ENCODE measurements at places on chromosomes 3 and 15.

DNA sequence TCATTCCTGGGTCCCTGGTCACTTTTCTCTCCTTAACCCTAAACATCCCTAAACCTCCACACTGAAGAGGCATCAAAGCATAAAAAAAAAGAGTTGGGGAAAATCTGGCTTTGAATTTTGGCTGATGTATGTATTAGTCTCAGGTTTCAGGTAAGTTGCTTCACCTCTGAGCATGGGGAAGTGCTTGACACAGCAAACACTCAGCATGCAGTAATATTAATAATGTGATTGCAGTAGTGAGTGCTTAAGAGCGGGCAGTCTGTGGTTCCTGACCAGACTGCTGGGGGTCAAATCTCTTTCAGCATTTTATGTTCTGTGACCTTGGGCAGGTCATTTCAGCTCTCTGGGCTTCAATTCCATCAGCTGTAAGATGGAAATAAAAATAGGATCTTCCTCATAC, 467.9 kb downstream of the SOX2 start:
- DNase-seq: no peak

DNA sequence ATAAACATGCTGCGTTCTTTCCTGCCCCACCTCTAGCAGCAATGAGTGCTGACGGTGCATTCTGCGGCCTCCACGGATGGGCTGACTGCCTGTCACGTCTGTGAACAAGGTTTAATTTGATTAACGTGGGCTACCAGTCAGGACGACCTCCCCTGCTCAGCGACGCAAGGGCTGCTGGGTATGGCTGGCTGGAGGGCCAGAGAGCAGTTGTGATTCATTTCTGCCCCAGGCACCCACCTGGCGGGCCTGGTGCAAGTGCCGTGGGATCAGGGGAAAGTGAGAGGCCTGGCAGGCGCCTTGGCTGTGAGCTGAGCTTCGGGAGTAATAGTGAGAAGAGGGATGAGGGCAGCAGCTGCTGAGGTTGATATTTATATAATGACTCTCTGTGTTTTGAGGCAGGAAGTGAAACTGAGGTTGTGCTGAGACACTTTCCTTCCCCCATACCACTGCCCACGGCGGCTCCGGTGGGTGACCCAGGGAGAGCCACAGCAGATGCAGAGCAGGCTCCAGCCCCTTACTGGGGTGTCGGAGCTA, 190.4 kb upstream of the BCL6 start:
- DNase-seq: no peak

DNA sequence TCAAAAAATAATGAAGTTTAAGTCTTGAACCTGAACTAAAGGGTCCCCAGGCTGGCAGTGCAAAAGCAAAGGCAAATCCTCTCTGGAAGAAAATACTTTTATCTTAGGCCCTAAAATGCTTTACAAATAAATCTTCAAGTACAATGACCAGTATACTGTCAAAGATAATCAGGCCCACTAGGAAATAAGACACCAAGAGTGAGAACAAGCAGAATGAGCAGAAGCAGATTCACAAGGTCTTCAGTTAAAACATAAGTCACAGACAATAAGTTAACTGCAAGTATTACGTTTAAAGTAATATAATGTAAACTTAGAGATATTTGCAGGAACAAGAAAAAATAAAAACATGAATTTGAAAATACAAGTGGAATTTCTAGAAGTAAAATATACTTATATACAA, 42.2 kb upstream of the IGSF10 start:
- DNase-seq: no peak

DNA sequence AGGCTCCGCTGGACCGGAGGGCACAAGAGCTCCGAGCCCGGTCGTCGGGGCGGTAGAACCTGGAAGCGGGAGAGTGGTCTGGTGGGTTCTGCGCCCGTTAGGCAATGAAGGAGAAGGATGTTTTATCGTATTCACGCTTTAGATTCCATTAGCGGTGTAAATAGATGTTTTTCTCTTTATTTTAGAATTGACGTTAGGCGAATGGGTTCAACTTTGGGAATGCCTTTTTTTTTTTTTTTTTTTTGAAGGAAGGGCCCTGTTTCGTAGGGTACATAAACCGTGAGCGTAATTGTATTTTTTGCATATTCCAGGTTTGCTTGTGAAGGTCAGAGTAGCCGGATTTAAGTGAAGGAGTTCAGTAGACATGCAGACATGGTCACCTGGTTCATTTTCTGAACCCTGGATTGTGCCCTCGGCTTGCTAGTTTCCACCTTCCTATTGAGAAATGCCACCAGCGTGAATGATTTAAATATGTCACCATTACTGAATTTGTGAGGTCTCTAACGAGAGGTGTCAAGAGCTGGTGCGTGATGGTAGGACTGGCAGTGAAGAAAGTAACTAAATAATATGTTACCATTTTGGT, 808 bp downstream of the RBM6 start:
- no peak for DNase-seq

- DNase-seq: no peak
Measured at GRCh38 chr15:54064365-54064764, 86.1 kb downstream of the UNC13C start.

- no peak for DNase-seq
Measured at GRCh38 chr15:27070841-27071240, 99.9 kb downstream of the GABRG3 start.

DNA sequence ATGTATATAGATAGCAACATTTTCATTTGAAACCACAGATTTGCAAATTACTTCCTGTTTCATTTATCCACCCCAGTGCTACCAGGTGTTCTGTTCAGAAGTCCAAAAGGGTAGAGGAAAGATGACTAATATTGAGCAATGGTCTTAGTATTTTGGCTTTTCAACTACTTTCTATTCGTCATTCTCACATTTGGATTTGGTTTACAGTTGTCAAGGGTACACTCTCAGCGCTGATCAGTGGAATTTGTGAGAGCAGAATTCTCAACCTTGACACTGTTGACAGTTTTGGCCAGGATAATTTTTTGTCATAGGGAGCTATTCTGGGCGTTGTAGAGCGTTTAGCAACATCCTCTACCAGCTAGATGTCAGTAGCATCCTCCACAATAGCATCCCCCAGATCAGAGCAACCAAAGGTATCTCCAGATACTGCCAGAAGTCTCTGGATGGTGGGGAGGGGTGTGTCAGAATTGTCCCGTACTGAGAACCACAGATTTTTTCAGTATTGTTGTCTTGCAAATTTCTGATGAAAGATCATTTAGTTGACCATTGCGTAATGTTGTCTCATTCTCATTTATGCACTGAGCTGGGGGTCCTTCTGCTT, 4.2 kb downstream of the HMCES start:
- DNase-seq: peak; percentile 55

GRCh38 chr3:129506231-129506742, 22.2 kb upstream of the RHO start:
- no peak for DNase-seq

GRCh38 chr3:149077628-149078027, 8.7 kb downstream of the HLTF start:
- peak; percentile 77 for DNase-seq

DNA sequence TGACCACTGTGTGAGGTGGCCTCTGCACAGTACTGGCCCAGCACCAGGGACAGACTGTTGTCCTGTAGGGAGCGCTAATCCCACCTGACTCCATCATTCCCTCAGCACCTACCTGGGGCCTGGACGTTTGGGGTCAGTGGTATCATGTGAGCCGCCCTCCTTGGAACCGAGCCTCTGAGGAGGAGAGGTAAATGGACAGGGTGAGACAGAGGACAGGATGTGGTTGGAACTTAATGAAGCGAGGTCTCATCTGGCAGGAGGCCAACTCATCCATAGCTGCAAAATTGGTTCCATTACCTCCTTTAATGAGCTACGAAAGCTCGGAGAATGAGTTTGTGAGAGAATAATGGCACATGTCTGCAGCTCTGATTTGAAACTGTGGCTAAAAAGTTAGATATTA, 13.9 kb downstream of the MAPKAPK3 start:
- DNase-seq: peak; percentile 43

- DNase-seq: no peak
Measured at GRCh38 chr3:111106993-111107661, 35.5 kb downstream of the NECTIN3 start.

DNA sequence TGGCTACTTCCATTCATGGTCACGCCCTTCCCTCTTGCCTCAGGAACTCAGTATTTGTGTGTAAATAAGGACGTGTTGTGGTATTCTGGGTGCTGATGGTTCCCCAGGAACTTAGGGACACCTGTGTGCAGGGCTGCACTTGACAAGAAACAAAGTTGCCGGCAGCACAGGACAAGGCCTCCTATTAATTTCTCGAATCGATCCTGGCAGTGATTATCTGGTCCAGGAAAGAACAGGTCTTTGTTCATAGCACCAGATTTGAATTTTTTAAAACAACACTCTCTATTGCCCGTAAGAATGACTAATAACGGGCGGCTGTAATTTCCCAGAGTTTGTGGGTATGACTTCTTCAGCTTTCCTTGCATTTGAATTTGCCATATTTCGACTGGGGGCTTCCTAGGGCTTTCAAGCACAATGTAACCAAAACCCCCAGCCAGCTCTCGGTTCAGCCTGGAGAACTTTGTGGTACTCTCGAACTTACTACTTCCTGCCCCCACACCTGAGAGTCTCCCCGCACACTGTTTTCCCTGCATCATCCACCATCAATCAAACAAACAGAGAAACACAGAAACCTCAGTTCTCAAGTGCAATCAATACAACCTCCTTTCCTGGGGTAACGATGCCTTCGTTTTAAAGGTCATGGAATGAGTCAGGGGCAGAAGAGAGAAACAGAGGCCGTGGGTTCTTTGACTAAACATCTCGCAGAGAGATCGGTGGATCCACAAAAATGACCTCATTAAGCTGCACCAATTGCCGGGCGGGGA, 241.7 kb upstream of the ICE2 start:
- no peak for DNase-seq

DNA sequence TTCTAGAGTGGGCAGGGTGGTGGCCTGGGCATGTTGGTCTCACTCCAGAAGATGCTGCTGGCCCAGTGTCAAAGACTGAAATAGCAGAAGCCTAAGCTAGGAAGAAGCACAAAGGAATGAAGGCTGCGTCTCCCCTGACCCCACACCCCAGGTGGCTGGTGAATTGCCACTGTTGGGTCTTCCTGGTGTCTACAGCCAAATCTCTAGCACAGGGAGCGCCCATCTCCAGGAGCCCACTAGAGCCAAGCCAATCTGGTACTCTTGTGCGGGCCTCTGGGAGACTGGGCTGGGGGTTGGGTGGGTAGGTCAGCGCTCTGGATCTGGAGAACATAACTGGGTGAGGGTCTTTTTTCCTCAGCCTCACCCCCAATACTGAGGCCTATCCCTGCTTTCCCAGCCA, 894 bp downstream of the TUSC2 start:
- no peak for DNase-seq

GRCh38 chr3:57959423-57960173, 48.6 kb upstream of the FLNB start:
- peak; percentile 72 for DNase-seq

GRCh38 chr3:9196020-9196419, 53.4 kb downstream of the SRGAP3 start:
- no peak for DNase-seq

GRCh38 chr3:71726146-71726545, 944 bp upstream of the EIF4E3 start:
- DNase-seq: no peak

GRCh38 chr15:43529587-43530345, 12.4 kb downstream of the MAP1A start:
- DNase-seq: no peak

GRCh38 chr15:76289582-76289981, 21.7 kb downstream of the ETFA start:
- no peak for DNase-seq

DNA sequence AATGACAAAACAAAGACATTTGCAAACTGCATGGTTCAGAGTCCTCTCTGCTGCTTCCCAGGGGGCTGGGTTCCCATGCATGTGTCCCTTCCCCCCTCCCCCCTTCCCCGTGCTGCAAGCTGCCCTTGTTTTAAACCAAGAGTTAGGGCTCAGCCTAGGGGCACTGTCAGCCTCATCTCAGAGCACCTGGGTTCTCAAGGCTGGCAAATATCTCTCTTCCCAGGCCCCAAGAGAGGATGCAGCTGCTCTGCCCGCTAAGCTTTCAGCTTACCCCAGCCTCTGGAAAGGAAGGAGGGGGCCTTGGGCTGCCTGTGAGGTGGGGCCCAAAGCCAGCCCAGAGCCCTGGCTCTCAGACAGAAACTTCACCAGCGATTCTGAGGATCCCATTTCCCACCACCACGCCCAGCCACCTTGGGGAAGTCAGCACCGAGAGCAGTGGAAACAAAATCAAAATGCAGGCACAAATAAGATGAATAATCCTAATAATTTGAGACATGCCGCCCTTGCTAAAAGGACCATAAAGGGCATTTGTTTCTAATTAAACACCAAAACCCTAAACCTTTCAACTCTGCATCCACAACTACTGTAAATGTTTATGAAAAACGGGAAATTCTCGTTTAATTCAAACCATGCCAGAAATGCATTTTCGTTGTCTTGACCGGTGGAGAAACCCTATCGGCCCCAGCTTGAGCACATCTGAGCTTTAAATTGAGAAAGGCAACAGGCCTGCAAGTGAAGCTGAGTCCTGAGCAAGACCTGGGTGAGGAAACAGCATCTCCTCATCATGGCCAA, 67.7 kb upstream of the WNT5A start:
- peak; percentile 37 for DNase-seq

- DNase-seq: peak; percentile 72
Measured at GRCh38 chr3:45980819-45981218, 14.8 kb downstream of the FYCO1 start.

GRCh38 chr15:89893027-89893426, 767 bp downstream of the AP3S2 start:
- no peak for DNase-seq

- DNase-seq: peak; percentile 21
Measured at GRCh38 chr3:115709931-115710330, 86.6 kb downstream of the GAP43 start.

- peak; percentile 76 for DNase-seq
Measured at GRCh38 chr3:99866261-99866761, 48.6 kb downstream of the CMSS1 start.

DNA sequence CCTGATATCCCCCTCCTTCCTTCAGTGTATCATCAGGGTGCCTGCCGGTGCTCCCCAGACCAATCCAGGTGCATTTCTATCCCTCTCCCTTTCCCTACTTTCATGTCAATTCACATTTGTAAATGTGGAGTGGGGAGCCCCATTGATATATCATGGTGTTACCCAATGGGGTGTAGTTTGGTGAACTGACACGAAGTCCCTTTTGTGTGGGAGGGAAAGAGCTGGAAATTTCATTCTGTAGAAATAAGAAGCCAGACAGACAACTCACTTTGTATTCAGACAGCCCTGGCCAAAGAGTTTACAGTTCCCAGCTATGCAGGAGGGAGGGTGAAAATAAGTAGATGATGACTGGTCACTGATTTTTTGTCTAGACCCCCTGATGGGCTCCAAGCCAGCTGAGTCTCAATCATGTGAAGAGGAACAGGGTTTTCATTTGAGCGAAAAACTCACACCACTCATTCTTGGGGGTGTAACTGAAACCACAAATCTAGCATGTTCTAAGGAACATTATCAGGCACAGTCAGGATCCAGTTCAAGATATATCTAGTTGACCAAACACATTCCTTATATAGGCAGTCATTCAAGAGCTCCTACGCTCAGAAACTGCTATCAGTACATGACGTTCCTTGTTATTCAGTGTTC, 58.9 kb downstream of the LMCD1 start:
- peak; percentile 96 for DNase-seq

- no peak for DNase-seq
Measured at GRCh38 chr3:72157748-72158638, 373.0 kb upstream of the PROK2 start.
